ENCODE measurements at places on chromosomes 3 and 15.

DNA sequence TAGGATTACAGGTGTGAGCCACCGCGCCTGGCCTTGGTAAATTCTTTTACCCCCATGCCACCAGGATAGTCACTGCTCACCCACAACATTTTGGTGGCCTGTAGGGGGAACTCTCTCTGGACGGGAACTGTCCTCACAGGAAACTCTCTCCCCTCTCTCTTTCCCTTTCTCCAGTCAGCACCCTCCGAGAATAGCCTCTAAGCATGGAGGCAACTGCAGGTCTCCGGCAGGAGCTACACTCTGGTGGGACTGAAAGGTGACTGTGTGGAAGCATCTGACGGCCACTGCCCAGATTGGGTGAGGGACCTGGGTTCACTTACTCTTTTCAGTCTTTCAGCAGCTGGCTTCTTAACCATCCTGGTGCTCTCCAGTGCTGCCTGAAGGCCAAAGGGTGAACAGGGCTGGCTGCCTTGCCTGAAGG, 21.3 kb downstream of the TRANK1 start:
- no peak for DNase-seq

GRCh38 chr3:134378384-134378783, 4.1 kb upstream of the AMOTL2 start:
- no peak for DNase-seq

GRCh38 chr3:155745795-155746550, 1.1 kb upstream of the PLCH1 start:
- peak; percentile 14 for DNase-seq

- DNase-seq: no peak
These were observed 8.3 kb downstream of the PRTG start for GRCh38 chr15:55734641-55735040.

DNA sequence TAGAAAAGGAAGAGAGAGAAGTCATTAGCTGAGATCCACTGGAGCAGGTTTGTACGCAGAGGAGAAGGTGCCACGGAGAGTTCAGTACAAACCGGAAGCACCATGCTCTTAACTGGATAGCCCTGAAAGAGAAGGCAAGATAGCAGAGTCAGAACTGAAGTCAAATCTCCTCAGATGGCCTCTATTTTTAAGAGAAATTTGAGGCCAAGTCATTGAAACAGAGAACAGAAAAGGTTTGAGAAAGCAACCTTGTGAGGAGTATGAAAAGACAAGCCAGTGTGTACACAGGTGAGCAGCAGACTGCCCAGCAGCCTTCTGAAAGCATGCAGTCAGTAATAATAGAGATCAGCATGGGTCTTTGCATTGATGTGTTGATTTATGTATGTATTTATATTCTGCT, 66.1 kb upstream of the SPRED1 start:
- DNase-seq: no peak
